ENCODE measurements at places on chromosomes 2 and 18.
A peak's percentile ranks its signal among the peaks of the same experiment; 100 is the strongest.

DNA sequence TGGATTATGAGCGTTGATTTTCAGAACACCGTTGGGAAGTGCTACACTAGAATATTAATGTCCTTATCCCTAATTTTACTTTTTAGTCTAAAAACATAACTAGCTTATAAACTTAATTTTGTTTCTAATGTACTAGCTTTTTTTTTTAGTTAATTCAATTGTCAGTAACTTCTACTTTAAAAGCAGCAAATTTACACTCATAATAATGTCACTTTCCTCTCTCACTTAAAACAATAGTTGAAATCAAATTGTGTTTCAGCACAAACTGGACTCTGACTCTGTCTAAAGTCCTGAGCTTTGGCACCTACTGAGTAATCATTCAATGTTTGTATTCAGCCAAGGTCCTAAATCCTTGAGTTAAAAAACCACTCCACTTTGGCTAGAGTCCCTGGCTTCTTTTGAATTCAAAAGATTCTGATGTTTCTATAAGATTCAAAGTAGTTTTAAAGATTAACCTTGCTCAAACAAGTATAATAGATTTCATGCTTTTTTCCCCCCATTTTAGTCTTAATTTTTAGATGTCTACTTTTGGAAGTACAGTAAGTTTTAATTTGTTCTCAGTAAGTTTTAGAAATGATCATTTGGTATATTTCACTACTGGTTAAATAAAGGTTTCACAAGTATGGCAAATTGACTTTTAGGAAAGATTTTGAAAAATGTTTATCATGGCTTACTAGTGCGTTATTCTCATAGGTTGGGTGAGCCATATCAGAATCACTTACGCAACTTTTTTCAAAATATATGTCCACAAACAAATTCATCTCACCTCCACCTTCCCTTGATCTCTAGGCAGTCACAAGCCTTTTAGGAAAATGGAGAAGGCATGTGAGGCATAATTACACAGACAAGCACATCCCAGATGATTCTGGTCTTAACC is 23.4 kb downstream of the CCNYL1 start:
- no peak for DNase-seq
- no peak overlapping the region for H3K4me3 ChIP-seq
- no peaks in the 10 kb centered on the region for H3K36me3 ChIP-seq
- no peak overlapping the region for H3K27ac ChIP-seq
- H3K4me1 ChIP-seq, result no peaks in the 10 kb centered on the region

DNA sequence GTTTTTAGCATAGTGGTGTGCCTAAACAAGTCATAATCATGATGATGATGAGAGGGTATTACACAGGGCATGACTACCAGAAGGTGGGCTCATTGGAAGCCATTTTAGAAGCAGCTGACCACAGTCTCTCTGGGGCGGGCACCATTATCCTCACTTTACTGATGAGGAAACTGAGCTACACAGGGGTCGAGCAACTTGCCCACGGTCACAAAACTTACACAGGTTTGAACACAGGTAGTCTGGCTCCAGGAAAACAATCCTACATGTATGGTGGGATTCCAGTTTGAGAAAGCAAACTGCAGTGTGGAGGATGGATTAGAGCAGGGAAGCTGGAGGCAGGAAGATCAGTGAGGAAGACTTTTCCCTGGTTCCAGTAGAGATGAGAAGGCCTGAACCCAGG is 6.2 kb downstream of the RHOB start:
- no peaks in the 10 kb centered on the region for H3K27me3 ChIP-seq
- peaks cover 20% of the 10 kb centered on the region for H3K4me1 ChIP-seq
- H3K27ac ChIP-seq, result peak overlapping the region; percentile 100
- no peaks in the 10 kb centered on the region for H3K36me3 ChIP-seq
- H3K4me3 ChIP-seq, result no peak overlapping the region
- DNase-seq, result no peak

GRCh38 chr2:55025082-55025481 is 25.2 kb downstream of the RTN4 start:
- H3K36me3 ChIP-seq, result no peaks in the 10 kb centered on the region
- H3K27me3 ChIP-seq, result no peaks in the 10 kb centered on the region
- H3K4me3 ChIP-seq, result no peak overlapping the region
- DNase-seq, result no peak
- no peaks in the 10 kb centered on the region for H3K4me1 ChIP-seq

- H3K4me1 ChIP-seq, result peaks cover 26% of the 10 kb centered on the region
- H3K4me3 ChIP-seq, result no peak overlapping the region
- DNase-seq, result no peak
- H3K27me3 ChIP-seq, result no peaks in the 10 kb centered on the region
- H3K36me3 ChIP-seq, result no peaks in the 10 kb centered on the region
Observed at GRCh38 chr2:42909966-42910365, 117.6 kb upstream of the HAAO start.

DNA sequence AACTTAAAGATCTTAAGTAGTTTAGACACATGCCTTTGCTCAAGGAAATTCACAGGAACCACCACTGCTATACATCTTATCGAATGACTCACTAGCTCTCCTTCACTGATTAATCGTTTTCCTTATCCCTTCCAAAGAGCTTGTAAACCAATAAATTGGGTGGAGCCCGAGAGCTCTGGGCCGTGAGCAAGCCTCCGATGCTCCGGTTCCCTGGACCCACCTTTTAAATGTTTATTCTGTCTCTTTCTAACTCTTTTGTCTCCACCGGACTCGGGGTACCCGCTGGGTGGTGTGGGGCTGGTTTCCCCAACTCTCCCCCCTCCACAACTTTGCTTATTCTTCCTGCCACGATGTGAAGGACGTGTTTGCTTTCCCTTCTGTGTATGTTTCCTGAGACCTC is 292.9 kb upstream of the TMEFF2 start:
- no peak overlapping the region for H3K27ac ChIP-seq
- no peaks in the 10 kb centered on the region for H3K4me1 ChIP-seq
- H3K4me3 ChIP-seq, result no peak overlapping the region
- no peaks in the 10 kb centered on the region for H3K36me3 ChIP-seq

- H3K4me3 ChIP-seq, result no peak overlapping the region
- H3K4me1 ChIP-seq, result no peaks in the 10 kb centered on the region
- H3K27ac ChIP-seq, result no peak overlapping the region
- H3K36me3 ChIP-seq, result no peaks in the 10 kb centered on the region
- no peaks in the 10 kb centered on the region for H3K27me3 ChIP-seq
- no peak for DNase-seq
Observed at GRCh38 chr2:109555346-109555900, 58.3 kb downstream of the SEPTIN10 start.

DNA sequence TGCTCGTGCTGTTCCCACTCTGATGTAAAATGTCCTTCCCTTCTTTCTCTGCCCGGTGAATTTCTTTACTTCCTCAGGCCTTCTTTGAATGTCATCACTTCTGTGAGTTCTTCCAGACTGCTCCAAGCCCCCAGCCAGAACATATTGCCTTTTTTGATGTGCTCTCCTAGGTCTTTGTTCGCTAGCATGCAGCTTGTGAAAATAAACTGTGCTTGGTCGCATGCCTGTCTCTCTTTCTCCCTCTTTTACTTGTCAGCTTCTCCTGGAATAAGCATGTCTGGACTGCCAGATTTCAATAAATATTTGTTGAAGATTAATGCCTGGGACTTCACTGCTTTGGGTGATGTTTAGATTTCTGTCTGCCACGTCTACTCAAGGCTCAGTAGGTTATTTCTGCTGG is 82.7 kb upstream of the ARHGAP28 start:
- no peaks in the 10 kb centered on the region for H3K4me1 ChIP-seq
- H3K4me3 ChIP-seq, result no peak overlapping the region
- no peaks in the 10 kb centered on the region for H3K36me3 ChIP-seq
- DNase-seq, result no peak

DNA sequence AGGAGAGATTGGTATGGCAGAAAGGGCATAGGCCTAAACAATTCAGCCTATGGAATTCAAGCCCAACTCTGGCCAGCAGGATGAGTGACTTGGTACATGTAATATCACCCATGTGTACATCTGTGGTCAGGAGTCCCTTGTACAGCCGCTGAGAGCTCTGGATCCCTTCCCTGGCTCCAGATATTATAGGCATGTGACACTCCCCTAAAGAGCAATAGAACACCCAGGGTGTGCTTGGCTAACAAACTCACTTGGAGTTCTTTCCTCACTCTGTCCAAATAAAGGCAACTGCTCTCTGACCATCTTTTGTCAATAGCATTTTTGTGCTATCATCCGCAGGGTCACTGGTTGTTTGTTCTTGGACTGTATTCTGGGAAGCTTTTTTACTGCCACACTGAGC is 197.4 kb upstream of the NCKAP5 start:
- H3K36me3 ChIP-seq, result no peaks in the 10 kb centered on the region
- H3K4me1 ChIP-seq, result peaks cover 11% of the 10 kb centered on the region
- H3K27ac ChIP-seq, result peak overlapping the region; percentile 41
- DNase-seq, result peak; percentile 57
- no peak overlapping the region for H3K4me3 ChIP-seq

DNA sequence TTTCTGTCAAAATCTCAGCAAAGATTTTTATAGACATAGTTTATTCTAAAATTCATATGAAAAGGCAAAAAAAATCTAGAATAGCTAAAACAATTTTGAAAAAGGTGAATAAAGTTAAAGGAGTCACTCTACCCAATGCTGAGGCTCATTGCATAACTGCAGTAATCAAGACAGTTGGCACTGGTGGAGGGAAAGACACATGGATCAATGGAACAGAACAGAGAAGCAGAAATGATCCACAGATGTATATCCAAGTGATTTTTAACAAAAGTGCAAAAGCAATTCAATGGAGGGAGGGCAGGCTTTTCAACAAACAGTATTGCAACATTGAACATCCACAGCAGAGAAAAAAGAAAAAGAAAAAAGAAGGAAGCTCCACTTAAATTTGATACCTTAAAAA is 162.8 kb downstream of the RBM43 start:
- no peaks in the 10 kb centered on the region for H3K36me3 ChIP-seq
- H3K27me3 ChIP-seq, result no peaks in the 10 kb centered on the region
- no peak overlapping the region for H3K27ac ChIP-seq
- no peak overlapping the region for H3K4me3 ChIP-seq
- no peaks in the 10 kb centered on the region for H3K4me1 ChIP-seq
- no peak for DNase-seq

GRCh38 chr18:32934201-32934600 is 161.4 kb upstream of the KLHL14 start:
- no peaks in the 10 kb centered on the region for H3K27me3 ChIP-seq
- H3K4me3 ChIP-seq, result no peak overlapping the region

- no peaks in the 10 kb centered on the region for H3K4me1 ChIP-seq
- DNase-seq, result no peak
- no peak overlapping the region for H3K4me3 ChIP-seq
- no peaks in the 10 kb centered on the region for H3K36me3 ChIP-seq
- no peaks in the 10 kb centered on the region for H3K27me3 ChIP-seq
Observed at GRCh38 chr2:152425765-152426727, 91.1 kb downstream of the FMNL2 start.

GRCh38 chr2:120568975-120569268 is 166.7 kb upstream of the GLI2 start:
- no peak overlapping the region for H3K4me3 ChIP-seq
- H3K27ac ChIP-seq, result no peak overlapping the region
- no peaks in the 10 kb centered on the region for H3K36me3 ChIP-seq
- no peak for DNase-seq
- no peaks in the 10 kb centered on the region for H3K4me1 ChIP-seq
- no peaks in the 10 kb centered on the region for H3K27me3 ChIP-seq

- peaks cover 8% of the 10 kb centered on the region for H3K4me1 ChIP-seq
- peak overlapping the region; percentile 58 for H3K4me3 ChIP-seq
- H3K27ac ChIP-seq, result no peak overlapping the region
- no peaks in the 10 kb centered on the region for H3K36me3 ChIP-seq
Observed at GRCh38 chr2:118847762-118848172, 319 bp upstream of the EN1 start.

DNA sequence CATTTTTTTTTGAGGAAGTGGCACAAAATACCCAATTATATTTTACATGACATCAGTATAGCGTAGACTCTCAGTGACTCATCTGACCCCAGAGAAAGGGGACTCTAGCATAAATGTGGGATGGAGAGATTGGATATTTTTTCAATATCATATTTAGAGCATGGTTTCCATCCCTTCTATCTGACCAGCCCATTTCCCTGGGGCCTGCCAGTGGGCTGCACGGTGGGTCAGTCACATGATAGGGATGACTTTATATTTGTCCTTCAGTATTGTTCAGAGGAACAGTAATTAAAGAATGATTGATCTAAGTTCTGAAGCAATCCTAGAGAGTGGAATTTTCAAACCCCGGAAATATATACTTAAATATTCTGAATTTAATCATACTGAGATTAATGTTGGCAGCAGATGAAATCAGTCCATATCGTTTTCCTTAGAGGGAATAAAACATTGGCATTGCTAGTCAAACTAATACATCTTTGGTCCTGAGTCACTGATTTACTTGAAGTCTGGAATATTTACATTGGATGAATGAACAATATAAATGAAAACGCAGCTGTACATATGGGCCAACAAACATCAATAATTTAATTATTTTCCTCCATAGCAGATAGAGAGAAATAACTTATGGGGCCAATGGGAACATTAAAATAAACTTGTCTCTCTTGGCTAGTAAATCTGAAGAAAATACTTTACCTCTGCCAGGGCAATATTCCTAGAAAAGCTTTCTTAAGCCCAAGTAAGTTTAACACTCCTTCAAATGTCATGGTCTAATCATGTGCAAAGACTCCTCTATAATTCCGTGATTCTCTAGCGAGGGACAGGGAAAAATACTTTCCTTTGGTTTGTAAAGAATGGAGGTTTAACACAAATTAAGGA is 563.6 kb upstream of the PKDCC start:
- no peak overlapping the region for H3K27ac ChIP-seq
- H3K36me3 ChIP-seq, result no peaks in the 10 kb centered on the region
- DNase-seq, result no peak
- no peaks in the 10 kb centered on the region for H3K4me1 ChIP-seq

- no peak for DNase-seq
- H3K4me3 ChIP-seq, result no peak overlapping the region
- no peaks in the 10 kb centered on the region for H3K4me1 ChIP-seq
- no peaks in the 10 kb centered on the region for H3K36me3 ChIP-seq
- H3K27me3 ChIP-seq, result no peaks in the 10 kb centered on the region
- H3K27ac ChIP-seq, result no peak overlapping the region
Observed at GRCh38 chr2:17416884-17417391, 101.3 kb downstream of the RAD51AP2 start.

DNA sequence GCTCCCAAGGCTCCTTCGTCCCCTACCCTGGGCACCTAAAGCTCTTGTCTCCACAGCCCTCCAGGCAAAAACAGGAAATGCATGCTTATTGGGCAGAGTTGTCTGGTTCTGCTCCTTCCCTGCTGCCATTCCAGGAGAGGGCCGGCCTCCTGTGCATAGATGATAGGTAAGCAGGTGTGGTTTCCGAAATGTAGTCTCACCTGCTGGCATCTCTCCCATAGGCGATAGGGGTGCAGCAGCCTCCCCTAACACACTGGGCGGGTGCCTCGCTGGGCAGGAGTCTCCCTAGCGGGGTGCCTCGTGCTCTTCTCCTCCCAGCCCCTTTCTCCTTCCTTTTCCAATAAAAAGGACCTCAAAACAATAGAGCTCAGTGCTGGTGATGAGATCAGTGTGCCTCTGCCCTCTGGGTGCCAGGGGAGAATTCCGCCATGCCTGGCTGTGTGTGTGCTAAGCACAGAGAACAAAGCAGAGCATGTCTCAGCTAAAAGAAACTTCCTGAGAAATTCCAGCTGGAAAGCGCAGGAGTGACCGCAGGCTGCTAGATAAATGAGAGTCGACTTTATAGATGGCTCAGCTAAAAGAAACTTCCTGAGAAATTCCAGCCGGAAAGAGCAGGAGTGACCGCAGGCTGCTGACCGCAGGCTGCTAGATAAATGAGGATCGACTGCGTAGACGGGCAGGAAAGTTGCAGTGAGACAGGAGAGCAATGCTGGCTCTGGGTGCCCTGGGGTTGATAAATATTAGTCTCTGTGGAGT is 11.3 kb upstream of the PXDN start:
- no peaks in the 10 kb centered on the region for H3K36me3 ChIP-seq
- no peak for DNase-seq
